CD8-positive, alpha-beta memory T cell (primary cell): ENCODE measurements at places on chromosomes 5 and 9. TPM values are rescaled to one million over a fixed set of nuclear protein-coding genes. Genes with fewer than 3 reads are reported as not detected.

DNA sequence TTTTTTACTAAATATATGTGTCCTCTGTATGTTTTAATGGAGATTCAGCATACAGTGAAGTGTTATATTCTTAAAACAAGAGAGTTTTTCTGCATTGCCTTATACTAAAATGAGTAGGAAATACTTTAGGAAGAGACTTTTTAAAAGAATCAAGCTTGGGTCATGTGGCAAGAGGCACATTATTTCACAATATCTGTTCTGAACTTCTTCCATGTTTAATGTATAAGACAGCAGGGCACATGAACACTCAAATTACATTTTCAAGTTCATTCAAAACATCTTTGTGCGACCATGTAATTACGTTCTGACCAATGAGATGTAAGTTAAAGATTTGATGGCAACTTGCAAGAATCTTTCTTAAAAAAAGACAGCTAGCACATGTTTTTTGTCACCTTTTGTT, 1055.9 kb downstream of the NR2F1-AS1 start:
- H3K36me3 ChIP-seq, result no peaks in the 10 kb centered on the region
- H3K4me1 ChIP-seq, result no peaks in the 10 kb centered on the region
- no peak overlapping the region for H3K4me3 ChIP-seq
- no peak for DNase-seq

GRCh38 chr5:73971326-73971725, 345.3 kb downstream of the ARHGEF28 start:
- H3K27me3 ChIP-seq, result no peaks in the 10 kb centered on the region
- H3K27ac ChIP-seq, result no peak overlapping the region
- no peak for DNase-seq
- no peaks in the 10 kb centered on the region for H3K36me3 ChIP-seq
- no peak overlapping the region for H3K4me3 ChIP-seq

Gene SPINK7
- not detected for total RNA-seq

- no peak overlapping the region for H3K27ac ChIP-seq
- no peaks in the 10 kb centered on the region for H3K36me3 ChIP-seq
- H3K27me3 ChIP-seq, result no peaks in the 10 kb centered on the region
- DNase-seq, result no peak
Observed at GRCh38 chr9:3181049-3181953, 337.4 kb upstream of the PUM3 start.

Gene ASPN
- not detected for total RNA-seq

Gene CYFIP2
- 259 TPM for total RNA-seq

DNA sequence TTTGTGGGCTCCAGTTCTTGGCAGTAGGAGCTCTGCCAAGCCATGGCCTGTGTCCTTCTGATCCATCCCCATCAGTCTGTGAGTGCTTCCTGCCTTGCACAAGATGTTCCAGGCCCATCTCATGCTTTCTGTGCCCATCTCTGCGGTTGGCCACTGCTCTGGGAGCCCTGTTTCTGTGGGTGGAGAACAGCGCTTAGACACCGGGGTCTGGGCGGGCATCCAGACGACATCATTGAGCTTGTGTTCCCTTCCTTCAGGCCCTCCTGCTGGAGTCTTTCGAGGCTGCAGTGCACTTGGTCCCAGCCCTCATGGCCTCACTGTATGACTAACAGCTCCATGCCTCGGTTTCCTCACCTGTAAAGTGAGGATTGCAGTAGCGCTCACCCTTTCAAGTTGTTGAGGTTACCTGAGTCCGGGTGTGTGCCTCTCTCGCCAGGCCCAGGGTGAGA, 14.9 kb upstream of the CARD19 start:
- no peaks in the 10 kb centered on the region for H3K27me3 ChIP-seq
- H3K4me3 ChIP-seq, result no peak overlapping the region
- no peak overlapping the region for H3K27ac ChIP-seq
- DNase-seq, result no peak
- peaks cover 23% of the 10 kb centered on the region for H3K4me1 ChIP-seq
- peaks cover 35% of the 10 kb centered on the region for H3K36me3 ChIP-seq

DNA sequence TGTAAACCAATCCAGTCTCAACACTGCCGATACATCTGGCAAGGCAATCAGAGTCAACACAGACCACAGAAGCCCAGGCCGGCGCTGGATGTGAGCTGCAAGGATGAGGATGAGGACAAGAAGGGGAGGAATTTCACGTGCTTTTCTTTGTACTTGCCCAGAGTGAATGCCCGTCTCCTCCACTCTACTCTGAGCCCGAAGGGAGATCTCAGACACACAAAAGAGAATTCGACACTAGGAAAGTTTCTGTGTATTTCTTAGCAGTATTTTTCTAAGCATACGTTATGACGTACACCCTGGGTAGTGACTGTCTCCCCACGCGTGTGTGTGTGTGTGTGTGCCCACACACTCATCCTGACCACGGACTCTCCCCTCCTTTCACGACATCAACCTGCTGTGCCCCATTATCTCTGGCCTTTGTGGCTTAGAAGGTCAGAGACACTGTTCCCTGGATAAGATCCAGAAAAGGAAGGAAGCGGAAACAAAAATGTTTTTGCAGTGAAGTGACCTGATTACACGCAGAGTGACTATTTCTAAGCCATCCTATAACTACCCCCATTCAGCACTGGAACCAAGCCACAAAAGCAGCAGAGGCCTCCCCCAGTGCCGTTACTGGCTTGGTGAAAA, 227.3 kb upstream of the DAPK1 start:
- peaks cover 12% of the 10 kb centered on the region for H3K27me3 ChIP-seq
- no peak overlapping the region for H3K27ac ChIP-seq
- no peak for DNase-seq
- no peak overlapping the region for H3K4me3 ChIP-seq
- H3K36me3 ChIP-seq, result no peaks in the 10 kb centered on the region
- peaks cover 23% of the 10 kb centered on the region for H3K4me1 ChIP-seq

GRCh38 chr5:1687301-1687970, 112.2 kb downstream of the MRPL36 start:
- no peaks in the 10 kb centered on the region for H3K36me3 ChIP-seq
- H3K27me3 ChIP-seq, result no peaks in the 10 kb centered on the region
- H3K27ac ChIP-seq, result no peak overlapping the region
- no peak overlapping the region for H3K4me3 ChIP-seq
- no peak for DNase-seq

Gene CDX1
- not detected for total RNA-seq

- peaks cover 5% of the 10 kb centered on the region for H3K4me1 ChIP-seq
- H3K4me3 ChIP-seq, result no peak overlapping the region
- H3K36me3 ChIP-seq, result no peaks in the 10 kb centered on the region
- no peak overlapping the region for H3K27ac ChIP-seq
- H3K27me3 ChIP-seq, result peaks cover 19% of the 10 kb centered on the region
- DNase-seq, result no peak
Observed at GRCh38 chr5:139763280-139763929, 32.2 kb upstream of the PSD2 start.

Gene IFNA21
- not detected for total RNA-seq

DNA sequence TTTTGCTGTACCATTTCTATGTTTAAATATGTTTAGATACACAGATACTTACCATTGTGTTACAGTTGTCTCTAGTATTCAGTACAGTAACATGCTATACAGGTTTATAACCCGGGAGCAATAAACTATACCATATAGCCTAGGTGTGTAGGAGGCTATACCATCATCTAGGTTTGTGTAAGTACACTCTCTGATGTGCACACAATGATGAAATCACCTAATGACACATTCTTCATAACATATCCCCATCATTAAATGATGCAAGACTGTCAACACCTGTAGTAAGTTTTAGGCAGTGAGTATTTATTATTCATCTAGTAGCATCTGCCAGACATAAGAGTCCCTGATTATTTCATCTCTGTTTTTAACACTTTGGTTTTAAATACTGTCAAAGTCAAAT, 7.3 kb upstream of the DHFR start:
- DNase-seq, result no peak
- no peak overlapping the region for H3K27ac ChIP-seq
- peaks cover 16% of the 10 kb centered on the region for H3K36me3 ChIP-seq
- no peak overlapping the region for H3K4me3 ChIP-seq
- no peaks in the 10 kb centered on the region for H3K27me3 ChIP-seq
- no peaks in the 10 kb centered on the region for H3K4me1 ChIP-seq

- H3K4me3 ChIP-seq, result no peak overlapping the region
- no peak for DNase-seq
- no peaks in the 10 kb centered on the region for H3K27me3 ChIP-seq
Observed at GRCh38 chr5:150636391-150637244, 3.8 kb upstream of the SYNPO start.

Gene AGXT2
- not detected for total RNA-seq

DNA sequence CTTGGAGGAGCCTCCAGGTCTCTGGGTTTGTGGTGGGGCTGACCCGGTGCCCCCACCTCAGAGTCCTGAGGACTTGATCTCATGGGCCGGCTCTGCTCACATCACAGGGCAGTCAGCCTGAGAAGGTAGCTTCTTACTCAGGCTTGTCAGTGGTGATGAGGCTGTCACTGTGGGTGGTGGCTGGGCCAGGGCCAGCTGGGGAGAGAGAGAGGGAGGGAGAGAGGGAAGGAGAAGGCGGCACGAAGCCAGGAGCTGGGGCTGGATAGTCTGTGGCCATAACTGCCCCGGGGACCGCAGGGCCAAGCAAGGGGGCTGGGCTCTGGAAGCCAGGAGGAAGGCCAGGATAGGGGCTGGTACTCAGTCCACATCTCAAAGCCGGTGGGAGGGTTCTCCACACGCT, 6.5 kb downstream of the NTNG2 start:
- DNase-seq, result no peak
- H3K4me3 ChIP-seq, result no peak overlapping the region
- no peaks in the 10 kb centered on the region for H3K36me3 ChIP-seq
- peaks cover 15% of the 10 kb centered on the region for H3K27me3 ChIP-seq

Gene NPR3
- total RNA-seq, result not detected

DNA sequence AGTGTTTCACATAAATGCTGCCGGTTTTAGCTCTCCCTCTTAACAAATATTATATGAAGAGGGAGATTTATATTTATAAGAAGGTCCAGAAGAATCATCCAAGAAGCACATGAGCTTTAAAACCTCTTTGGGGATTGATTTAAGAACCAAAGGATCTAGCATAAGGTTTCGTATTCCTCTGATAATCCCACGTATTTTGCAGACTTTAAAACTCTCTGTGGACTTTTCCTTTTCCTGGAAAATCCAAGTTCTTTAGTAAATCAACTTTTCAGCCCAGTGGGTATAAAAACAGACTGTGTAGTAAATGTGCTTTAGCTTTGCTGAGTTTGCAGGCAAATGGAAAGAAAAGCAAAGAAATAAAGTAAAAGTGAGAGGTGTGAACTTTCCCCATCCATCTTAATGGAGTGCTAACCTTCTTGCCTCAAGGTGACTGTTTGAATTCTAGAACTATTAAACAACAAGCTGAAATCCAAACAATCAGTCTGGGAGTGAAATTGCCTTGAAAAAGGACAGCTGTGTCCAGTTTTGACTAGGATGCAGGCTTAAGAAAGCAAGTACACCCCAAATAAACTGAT, 363.4 kb upstream of the SLC24A2 start:
- H3K27ac ChIP-seq, result no peak overlapping the region
- H3K36me3 ChIP-seq, result no peaks in the 10 kb centered on the region
- H3K27me3 ChIP-seq, result no peaks in the 10 kb centered on the region

DNA sequence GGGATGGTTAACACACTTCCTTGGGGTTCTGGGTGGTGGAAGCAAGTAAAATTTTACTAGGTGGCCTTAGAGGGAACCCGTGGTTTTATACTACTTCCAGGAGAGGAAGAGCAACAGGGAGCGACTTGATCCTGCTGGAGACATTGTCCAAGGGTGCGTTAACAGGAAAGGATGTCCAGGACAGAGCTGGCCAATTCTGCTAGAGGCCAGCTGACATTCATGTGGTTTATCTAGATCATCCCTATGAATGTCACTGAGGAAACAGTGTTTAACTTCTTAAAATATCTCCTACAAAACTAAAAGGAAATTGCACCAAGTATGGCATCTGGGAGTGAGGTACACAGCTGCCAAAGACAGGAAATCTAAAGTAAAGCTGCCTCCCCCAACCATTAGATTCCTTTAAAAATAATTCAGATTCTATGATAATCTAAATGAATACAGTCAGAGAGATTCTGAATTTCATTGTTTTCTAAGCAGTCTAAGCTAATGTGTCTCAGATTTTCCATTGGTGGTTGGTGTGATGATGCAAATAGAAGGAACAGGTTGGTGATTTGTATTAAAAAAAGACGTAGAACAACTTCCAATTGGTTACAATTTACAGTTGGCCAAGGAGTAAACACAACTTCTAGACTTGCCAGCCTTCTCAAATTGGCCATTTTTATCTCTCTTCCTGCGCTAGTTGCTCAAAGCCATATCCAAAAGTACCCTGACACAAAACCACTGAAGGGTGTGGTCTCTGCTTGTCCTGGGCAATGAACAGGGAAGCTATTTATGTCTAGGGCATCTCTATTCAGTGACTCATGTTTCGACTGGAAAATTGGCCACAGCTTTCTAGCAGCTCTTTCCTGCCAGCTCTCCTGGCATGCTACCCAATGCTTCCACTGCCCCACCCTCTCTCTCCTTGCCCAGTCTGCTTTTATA, 574.7 kb upstream of the MEF2C start:
- no peak overlapping the region for H3K4me3 ChIP-seq
- DNase-seq, result no peak
- H3K27me3 ChIP-seq, result no peaks in the 10 kb centered on the region
- no peak overlapping the region for H3K27ac ChIP-seq

GRCh38 chr5:117143406-117143805, 568.8 kb upstream of the SEMA6A start:
- H3K36me3 ChIP-seq, result no peaks in the 10 kb centered on the region
- no peak overlapping the region for H3K27ac ChIP-seq
- no peaks in the 10 kb centered on the region for H3K4me1 ChIP-seq
- no peaks in the 10 kb centered on the region for H3K27me3 ChIP-seq
- no peak for DNase-seq

GRCh38 chr5:13536933-13537332, 407.6 kb downstream of the DNAH5 start:
- no peaks in the 10 kb centered on the region for H3K4me1 ChIP-seq
- H3K36me3 ChIP-seq, result no peaks in the 10 kb centered on the region
- DNase-seq, result no peak
- H3K27ac ChIP-seq, result no peak overlapping the region
- no peak overlapping the region for H3K4me3 ChIP-seq
- H3K27me3 ChIP-seq, result no peaks in the 10 kb centered on the region

DNA sequence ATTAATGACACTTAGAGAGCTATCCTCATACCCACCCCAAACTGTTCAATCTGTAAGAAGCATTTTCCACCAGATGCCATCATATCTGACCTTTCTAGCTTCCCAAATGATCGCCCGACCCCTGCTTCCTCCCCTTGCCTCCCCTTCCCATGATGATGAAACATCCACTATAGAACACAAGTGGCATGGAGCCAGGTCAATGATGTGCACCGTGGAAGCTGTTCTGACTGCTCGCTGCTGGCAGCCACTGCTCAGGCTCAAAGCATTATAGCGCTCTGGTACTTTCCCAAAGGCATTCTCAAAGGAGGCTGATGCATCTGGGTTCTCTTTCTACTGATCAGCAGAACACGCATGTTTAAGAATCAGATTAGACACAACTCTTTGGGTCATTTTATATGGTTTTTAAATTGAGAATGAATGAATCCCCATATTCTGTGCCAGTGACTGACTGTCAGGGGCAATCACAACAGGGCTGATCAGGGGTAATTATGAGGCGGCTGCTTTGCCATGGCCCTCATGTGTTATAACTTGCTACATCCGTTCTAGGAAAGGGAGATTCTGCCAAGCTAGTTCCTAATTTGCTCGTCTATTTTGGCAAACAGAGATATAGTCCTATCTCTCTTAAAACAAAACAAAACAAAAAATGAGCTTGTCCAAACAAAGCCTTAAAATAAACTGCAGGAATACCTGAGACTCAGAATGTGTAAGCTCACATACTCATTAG, 343.7 kb downstream of the ENC1 start:
- H3K36me3 ChIP-seq, result no peaks in the 10 kb centered on the region
- H3K27ac ChIP-seq, result no peak overlapping the region
- no peaks in the 10 kb centered on the region for H3K27me3 ChIP-seq
